ENCODE measurements at places on chromosomes 11 and 22.

- DNase-seq: no peak
These were observed 1.1 kb downstream of the GTPBP1 start for GRCh38 chr22:38706901-38707195.

- no peak for DNase-seq
These were observed 22.1 kb upstream of the ASCC2 start for GRCh38 chr22:29860006-29860766.

GRCh38 chr11:32586576-32587190 is 3.1 kb downstream of the EIF3M start:
- DNase-seq: no peak

GRCh38 chr11:116481126-116481675 is 291.6 kb downstream of the BUD13 start:
- no peak for DNase-seq

GRCh38 chr11:74185695-74186094 is 14.6 kb downstream of the PPME1 start:
- DNase-seq: no peak

GRCh38 chr22:40594346-40594745 is 42.2 kb downstream of the MRTFA start:
- DNase-seq: no peak

DNA sequence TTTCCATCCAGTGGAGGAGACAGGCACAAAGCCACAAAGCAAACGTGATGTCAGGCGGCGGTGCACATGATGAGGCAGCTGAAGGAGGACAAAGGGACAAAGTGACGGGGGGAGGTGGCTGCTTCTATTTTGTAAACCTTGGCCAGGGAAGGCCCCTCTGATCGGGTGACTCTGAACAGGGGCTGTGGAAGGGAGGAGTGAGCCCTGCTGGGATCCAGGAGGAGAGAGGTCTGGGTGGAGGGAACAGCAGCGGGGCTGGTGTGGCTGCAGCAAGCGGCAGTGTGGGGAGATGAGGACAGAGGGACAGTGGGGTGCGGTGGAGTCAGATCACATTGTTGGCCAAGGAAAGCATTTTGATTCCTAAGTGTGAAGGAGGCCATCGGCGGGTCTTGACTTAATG is 36.7 kb downstream of the SHISAL1 start:
- DNase-seq: no peak

DNA sequence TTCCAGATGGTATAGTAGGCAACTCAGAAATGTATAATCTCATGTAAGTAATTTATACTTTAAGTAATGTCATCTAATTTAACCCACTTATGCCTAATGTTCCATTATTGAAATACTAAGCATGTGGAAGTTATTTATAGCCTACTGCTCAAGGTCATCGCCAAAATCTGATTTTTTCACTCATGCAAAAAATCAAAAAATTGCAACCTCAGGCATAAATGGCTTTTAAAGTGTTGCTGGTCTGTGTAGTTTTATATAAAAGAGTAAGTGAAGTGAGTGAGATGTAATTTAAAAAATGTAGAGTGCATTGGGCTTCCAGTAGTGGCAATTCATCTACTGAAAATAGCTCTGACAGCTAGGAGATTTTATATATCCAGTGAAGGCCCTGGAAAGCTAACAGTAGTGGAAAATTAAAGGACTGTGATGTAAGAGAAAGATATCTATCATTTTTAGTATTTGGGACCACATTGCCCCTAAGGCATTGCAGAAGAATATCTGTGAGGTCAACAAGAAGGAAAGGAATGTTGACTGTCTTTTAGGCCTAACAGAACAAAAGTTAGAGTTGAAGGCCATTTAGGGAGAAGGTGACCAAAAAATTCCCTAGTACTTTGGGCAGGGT is 624.5 kb upstream of the CHORDC1 start:
- no peak for DNase-seq

DNA sequence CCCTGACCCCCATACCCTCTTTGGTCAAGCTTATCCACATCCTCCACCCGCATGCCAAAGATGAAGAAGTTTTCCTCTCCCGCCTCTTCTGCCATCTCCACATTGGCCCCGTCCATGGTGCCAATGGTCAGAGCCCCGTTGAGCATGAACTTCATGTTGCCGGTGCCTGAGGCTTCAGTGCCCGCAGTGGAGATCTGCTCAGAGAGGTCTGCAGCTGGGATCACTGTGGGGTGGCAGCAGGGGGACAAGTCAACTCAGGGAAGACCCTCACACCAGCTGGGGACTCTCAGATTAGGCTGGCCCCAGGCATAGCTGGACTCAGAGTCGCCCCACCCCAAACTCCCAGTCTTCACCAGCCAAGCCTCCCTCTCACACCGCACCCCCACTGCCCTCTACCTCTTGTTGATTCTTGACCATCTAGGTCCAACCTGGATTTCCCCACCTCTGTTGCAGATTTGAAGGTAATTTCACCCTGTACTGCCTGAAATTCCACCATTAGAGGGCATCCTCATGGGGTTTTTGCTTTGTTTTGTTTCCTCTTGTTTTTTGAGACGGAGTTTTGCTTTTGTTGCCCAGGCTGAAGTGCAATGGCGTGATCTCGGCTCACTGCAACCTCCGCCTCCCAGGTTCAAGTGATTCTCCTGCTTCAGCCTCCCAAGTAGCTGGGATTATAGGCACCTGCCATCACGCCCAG is 6.6 kb upstream of the RASGRP2 start:
- DNase-seq: no peak

DNA sequence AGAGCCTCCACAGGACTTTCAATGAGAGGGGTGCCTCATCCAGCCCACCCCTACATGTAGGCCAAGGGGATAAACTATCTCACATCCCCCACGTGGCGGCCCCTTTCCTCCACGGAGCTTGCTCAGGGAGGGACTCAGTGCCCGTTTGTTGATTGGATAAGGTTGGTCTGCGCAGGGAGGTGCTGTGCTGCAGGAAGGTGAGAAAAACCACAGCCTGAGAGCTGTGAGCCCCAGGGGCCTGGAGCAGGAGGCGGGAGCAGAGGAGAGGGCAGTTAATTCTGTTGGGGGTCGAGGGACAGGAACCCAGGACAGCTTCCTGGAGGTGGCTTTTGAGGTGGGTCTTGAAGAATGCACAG is 31.9 kb upstream of the ATXN10 start:
- DNase-seq: no peak

DNA sequence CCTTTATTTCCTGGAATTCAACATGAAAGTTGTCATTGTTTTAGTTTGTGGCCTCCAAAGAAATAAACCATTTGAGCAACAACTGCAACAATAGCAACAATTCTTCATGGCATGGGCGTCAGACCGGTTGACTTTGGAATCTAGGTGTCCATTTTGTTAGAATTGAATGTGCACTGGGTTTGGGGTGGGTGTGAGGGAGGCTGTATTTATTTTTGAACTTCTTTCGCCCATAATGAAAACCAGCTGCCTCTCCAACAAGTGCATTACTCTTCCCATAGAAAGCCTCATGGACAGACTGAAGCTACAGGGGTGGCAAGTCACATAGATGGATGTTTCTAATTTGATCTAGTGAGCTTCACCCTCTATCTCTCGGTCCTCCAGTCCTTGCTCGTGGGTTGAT is 85.4 kb downstream of the ADAMTS15 start:
- no peak for DNase-seq

DNA sequence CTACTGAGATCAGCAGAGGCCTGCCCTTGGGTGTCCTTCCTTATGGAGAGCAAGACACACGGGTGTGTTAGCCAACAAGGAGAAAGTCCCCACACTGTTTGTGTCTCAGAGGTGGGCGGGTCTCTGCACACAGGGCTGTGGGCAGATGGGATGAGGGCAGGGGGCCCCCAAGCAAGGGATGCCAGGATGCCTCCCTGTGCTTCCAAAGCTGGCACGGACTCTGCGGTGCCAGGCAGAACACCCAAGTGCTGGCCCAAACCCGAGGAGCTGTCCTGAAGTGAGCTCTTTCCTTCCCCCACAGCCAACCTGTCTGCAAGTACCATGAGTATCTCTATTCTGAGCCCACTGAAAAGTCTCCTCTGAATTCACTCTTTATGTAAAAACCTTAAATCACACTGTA is 273.3 kb downstream of the CTTN start:
- DNase-seq: no peak

- no peak for DNase-seq
These were observed 565.4 kb downstream of the ETS1 start for GRCh38 chr11:128022007-128022368.

- DNase-seq: no peak
These were observed 31.3 kb downstream of the LRRC74B start for GRCh38 chr22:21076912-21077625.

GRCh38 chr11:9053316-9054035 is 37.9 kb downstream of the SCUBE2 start:
- no peak for DNase-seq

DNA sequence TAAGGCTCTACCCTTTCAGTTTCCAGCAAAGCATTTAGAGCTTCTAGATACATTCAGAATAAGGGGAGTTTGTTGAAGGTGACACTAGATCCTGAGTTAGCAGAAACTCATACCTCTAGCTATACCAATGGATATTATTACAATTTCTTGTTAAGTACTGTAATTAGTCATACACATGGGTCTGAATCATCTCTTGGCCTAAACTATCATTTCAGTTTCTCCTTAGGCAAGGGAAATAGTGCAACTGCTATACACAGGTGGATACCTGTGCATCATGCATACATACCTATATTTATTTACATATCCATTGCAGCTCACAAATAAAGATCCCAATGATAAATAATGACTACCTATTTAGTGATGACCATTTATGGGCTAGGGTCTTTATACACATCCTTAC is 45.1 kb upstream of the PAX6 start:
- no peak for DNase-seq

GRCh38 chr11:3099178-3099577 is 42.0 kb upstream of the CARS1 start:
- DNase-seq: no peak

DNA sequence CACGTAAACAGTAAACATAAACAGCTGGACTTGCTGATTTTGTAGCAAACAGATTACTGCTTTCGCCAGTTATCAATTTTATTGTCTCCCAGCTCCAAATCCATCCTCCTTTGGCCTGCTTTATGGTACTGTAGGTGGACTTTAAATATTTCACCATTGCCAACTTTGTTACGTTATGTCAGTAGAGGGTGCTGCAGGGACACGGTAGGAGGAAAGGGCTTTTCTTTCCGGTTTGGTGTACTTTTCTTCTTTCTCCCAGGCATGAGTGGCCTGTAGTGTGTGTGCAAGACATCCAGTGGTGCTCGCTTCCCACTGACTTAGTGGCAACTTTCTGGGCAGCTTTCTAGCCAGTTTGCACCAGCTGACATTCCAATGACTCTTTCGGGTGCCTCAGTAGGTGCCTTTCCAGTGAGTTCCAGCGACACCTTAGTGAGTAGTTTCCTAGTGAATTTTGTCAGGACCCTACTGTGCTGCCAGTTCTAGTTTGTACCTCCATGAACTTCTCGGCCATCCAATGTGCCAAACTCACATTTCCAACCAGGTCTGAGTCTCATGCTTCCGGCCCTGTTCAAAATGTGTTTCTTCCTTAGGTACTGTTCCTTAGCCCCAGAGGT is 267.6 kb upstream of the TENM4 start:
- DNase-seq: no peak

- no peak for DNase-seq
These were observed 33.8 kb downstream of the RASSF10 start for GRCh38 chr11:13042873-13043342.

GRCh38 chr22:34976886-34977285 is 89.1 kb upstream of the ISX start:
- no peak for DNase-seq

DNA sequence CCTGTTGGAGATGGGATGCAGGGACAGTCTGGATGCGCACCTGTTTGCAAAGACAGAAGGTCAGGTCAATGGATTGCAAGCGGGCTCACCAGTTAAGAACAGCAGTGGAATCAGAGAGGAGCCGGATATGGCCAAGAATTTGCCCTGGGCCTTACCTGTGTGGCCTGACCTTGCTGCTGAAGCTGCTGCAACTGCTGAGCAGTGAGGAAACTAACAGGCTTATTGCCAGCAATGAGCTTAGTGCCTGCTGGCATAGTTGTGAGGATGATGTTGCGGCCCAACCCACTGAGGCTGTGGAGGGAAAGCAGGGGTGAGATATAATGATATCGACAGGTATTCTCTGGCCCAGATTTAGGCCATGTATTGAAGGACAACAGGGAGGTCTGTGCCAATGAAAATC is 30.6 kb downstream of the NFRKB start:
- DNase-seq: no peak

- DNase-seq: no peak
These were observed 43.9 kb upstream of the BID start for GRCh38 chr22:17818180-17818579.

GRCh38 chr22:49555526-49555925 is 272.1 kb downstream of the BRD1 start:
- DNase-seq: no peak

DNA sequence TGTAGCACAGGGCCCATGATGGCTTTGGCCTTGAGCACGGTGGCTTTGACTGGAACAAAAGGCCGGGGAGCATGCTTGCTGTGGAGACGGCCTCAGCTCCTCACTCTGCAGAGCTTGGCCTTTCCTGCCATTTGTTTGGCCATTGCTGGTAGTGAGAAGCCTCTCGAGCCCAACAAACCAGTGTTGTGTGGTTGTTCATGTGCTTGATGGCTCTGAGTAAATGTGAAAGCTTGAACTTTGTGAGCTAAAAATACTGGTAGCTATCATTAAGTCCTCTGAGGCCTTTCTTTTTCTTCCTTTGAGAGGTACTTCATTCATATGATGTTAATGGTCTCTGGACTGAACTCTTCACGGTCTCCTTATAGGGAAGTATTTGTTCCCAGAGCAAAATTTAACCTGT is 39.6 kb downstream of the NAT10 start:
- no peak for DNase-seq

DNA sequence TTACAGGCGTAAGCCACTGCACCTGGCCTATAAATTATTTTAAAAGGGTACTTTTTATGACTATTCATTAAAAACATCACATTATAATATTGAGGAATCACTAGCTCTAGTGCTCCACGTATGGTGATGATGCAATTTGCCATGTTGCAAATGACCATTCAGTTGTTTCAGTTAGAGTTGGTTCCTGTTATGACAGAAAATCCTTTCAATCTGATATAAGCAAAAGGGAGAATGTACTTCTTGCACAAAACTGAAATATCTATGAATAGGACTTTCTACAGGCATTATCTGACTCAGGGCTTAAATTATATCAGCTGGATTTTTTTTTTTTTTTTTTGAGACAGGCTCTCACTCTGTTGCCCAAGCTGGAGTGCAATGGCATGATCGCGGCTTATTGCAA is 45.6 kb upstream of the RRM1 start:
- DNase-seq: no peak

DNA sequence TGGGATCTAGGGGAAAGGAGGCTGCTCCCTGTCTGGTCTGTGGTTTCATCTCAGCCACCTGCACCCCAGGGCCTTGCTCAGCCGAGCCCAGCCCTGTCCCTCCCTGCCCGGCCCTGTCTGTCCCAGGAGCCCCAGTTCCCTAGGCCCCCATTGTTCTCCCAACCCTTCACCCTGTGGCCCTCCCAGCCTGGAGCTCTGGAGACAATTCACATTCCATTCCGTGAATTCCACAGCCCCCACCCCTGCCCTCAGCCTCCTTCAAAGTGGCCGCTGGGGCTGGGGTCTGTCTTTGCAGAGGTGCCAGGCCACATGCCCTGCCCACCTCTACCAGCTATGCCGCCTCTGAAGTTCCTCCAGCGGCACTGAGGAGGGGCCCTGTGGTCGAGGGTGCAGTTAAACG is 77.9 kb upstream of the WNT11 start:
- no peak for DNase-seq

Measured in activated T-helper 1 cell treated with anti-CD3 and anti-CD28 coated beads, Interleukin-2, amount 50 U/mL, for 16 hours (primary cell).